ENCODE measurements at places on chromosomes 4 and X.

DNA sequence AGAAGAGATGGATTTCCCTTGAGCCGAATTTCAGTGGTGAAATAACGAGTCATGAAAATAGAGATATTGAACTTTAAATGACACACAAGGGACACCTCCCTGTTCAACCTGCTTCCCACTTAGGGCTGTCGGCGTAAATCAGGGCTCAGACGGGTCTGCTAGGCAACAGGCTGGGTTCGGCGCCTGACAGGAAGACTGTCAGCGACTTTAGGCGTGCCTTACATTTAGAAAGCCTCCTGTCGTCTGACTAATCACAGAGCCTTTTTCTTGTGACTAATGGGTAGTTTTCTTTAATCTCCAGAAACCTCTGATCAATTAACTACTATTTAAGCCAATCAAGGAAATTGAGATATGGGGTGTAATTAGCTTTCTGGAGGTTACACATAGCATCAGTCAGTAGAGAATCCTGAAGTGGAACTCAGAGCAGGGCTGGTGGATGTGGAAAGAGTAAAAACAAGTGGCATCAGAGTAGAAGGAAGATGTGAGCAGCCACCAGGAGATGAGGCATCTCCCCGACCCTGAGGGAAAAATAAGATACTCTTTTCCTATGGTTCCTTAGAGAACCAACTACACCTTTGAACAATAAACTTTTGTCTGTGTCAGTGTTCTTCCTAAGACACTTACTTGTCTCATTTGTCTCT lies 86.2 kb upstream of the HS3ST1 start:
- DNase-seq, result no peak

DNA sequence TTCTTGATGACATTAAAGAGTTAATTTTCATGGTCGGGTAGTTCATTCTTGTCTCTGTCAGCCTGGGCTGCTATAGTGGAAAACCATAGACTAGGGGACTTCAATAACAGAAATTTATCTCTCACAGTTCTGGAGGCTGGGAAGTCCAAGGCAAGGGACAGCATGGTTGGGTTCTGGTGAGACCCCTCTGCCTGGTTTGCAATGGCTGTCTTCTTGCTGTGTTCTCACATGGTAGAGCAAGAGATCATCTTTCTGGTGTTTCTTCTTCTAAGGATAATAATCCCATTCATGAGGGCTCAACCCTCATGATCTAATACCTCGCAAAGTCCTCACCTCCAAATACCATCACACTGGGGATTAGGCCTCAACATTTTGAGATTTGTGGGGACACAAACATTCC lies 50.1 kb downstream of the RHOH start:
- DNase-seq, result no peak

GRCh38 chr4:153248641-153249198 lies 44.5 kb downstream of the TRIM2 start:
- no peak for DNase-seq

DNA sequence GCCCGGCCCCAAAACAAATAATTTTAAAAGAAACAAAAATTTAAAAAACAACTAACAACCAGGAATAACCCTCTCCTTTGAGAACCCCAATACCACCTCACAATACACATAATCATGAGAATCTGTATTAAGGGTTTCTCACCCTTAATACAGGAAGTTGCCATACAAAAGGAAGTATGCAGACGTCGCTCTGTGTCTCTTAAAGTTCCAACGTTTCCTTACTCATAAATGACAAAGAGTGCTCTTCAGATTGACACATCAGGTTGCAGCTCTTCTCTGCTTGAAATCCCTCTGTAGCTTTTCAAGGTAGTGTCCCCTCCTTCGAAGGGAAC lies 73.9 kb upstream of the IRF2 start:
- no peak for DNase-seq

DNA sequence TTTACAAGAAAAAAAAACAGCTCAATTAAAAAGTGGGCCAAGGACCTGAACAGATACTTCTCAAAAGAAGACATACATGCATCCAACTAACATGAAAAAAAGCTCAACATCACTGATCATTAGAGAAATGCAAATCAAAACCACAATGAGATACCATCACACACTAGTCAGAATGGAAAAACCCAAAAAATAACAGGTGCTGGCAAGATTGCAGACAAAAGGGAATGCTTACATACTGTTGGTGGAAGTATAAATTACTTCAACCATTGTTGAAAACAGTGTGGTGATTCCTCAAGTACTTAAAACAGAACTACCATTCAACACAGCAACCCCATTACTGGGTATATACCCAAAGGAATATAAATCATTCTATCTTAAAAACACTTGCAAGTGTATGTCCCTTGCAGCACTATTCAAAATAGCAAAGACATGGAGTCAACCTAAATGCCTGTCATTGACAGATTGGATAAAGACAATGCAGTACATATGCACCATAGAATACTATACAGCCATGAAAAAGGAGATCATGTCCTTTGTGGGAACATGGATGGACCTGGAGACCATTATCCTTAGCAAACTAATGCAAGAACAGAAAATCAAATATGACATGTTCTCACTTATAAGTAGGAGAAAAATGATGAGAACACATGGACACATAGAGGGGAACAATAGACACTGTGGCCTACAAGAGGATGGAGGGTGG lies 97.6 kb downstream of the RAB28 start:
- no peak for DNase-seq

DNA sequence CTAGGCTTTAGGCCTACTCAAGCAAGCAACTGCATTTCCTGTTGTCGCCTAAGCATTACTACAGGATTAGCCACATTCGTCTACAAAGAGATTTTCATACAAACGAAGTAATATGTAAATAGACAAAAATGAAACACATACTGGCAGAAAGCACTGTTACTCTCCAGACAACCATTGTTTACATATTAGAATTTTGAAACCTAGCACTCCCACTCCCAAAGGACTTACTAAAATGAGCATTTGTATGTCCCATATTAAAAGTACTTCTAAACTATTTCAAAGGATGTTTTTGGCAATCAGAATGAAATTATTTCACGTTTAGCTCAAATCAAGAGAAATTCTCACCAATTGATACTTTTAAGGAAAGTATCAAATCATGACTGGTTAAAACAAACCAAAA lies 570.8 kb downstream of the PRR32 start:
- no peak for DNase-seq

DNA sequence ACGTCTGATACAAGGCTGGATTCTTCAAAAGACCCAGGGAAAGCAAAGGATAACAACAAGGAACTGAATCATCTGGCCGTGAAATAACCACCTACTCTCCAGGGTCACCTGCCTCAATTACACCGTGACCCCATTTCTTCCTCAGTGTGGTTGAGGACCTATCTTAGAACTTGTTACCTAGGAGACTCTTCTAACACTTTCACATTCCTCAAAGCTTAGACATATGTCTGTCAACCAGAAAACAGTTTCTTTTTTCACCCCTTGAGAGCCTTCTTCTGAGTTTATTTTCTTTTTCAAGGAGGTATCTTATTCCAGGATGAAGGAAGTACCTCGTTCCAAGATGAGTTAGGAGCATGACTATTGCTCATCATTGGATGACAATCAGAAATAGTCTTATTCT lies 337.8 kb downstream of the ARHGAP24 start:
- DNase-seq, result no peak

DNA sequence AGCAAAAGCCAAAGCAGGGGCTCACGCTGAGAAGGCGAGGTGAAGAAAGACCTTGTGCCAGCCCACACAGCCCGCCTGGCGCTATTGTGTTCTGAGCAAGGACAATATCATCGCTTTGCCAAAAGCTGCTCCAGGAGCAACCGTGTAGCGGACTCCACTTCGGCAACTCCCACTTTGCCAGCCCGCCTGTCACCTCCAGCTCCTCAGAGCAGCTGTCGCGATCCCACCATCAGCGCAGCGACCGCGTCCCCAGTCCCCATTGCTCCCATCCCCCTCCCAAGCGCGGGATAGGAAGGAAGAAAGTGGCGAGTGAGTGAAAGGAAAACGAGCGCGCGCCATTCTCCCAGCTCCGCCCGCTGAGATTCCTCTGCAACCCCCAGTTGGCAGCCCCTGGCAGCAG lies 759 bp downstream of the ZC4H2 start:
- no peak for DNase-seq

GRCh38 chr4:73718375-73719373 lies 21.7 kb upstream of the CXCL8 start:
- no peak for DNase-seq

GRCh38 chr4:12203945-12204344 lies 775.3 kb upstream of the HS3ST1 start:
- no peak for DNase-seq

DNA sequence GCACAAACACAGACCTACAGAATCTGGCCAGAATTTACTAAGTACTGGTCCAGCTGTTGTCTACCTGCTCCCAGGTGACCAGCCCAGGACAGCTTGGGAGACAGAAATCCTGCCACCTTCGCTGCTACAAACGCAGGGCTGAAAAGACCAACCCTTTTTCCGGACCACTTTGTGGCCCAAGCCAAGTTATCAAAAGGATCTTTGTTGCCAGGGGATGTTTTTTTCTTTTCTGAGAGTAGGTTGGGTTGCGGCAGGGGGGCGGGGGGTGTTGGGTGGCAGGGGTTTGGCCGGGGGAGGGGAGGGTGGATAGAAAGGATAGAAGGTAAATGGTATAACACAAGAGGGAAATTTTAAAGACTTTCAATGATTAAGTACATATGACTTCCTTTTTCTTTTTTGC lies 63.4 kb downstream of the STOX2 start:
- DNase-seq, result no peak

DNA sequence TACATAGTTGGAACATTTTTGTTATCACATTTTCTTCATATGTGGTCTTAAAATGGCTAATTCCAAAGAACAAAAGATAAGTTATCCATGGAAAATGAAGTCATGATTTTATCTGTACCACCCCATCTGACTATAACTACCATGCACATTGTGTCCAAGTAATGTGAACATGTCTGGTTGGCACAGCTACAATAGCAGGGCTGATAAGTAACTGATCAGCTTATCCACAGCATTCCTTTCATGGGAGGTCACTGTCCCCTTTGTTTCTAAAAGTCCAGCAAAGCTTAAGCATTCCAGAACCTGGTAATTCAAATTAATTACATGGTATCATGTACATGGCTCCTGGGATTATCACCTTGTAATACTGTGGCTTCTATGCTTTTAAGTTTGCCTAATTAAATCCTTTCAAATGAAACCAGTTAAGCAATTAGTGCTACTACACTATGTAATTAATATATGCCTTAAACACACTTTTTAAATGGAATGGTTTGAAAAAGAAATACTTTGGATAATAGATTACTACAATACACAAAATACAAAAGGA lies 21.1 kb upstream of the SORBS2 start:
- DNase-seq, result no peak

- DNase-seq, result no peak
Observed at GRCh38 chr4:13992975-13993520, 365.5 kb upstream of the BOD1L1 start.

DNA sequence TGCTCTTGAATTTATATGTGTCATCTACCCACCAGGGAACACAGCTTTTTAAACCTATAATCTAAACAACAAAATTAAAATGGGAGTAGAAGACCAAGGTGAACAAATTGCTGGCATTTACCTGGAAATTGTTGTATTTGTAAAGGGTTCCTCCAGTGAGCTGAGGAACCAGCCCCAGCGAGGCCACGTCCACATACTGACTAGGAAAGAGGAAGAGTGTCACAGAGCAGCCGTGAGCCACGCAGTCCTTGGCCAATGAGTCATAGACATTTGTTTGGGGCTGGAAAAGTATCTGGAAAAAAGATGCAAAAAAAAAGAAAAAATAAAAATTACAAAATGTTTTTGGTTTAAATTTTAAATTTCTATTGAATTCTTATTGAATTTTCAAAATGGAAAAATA lies 58.7 kb downstream of the METTL14 start:
- DNase-seq, result no peak

GRCh38 chr4:165783626-165784025 lies 89.4 kb upstream of the TLL1 start:
- no peak for DNase-seq

DNA sequence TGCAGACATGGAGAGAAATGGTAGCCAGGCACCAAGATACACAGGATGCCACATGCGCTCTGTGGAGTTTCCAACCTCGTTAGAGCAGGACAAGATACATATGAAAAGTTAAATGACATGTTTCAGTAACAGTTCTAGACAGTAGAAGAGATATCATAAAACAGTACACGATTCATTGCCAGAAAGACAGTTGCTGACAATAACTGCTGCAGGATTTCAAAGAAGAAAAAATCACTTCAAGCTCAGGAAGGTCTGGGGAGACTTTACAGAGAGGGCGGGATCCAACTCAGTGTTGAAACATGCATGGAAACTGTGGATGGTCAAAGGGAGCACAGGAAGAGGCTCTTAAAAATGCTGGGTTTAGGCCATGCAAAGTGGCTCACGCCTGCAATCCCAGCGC lies 31.0 kb downstream of the DCTD start:
- DNase-seq, result no peak

- no peak for DNase-seq
Observed at GRCh38 chrX:44903107-44903506, 30.1 kb downstream of the KDM6A start.
